Stimulated activated CD4-positive, alpha-beta T cell treated with anti-CD3 and anti-CD28 coated beads, Interleukin-12 subunit alpha, Interleukin-12 subunit beta, amount 100 ng/mL, for 24 hours (primary cell): ENCODE measurements at places on chromosomes 12 and 14.

GRCh38 chr12:67541625-67541991, 106.9 kb upstream of the DYRK2 start:
- no peak for DNase-seq

DNA sequence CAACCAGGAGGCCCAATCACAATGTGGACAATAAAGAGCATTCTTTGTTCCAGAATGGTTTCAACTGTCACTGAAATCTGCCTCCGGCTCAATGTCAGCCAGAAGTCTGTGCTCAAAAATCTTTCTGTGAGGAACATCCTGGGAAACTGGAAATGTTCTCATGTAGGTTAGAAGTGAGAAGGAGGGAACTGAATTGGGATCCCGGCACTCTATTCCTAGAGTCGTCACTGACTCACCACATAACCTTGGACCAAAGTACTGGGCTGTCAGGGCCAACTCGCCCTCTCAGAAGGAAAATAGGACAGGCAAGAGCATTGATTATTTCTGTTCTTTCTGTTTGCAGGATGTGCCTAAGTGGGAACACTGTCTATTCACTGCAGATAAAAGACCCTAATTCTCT, 57.6 kb downstream of the PRKAB1 start:
- DNase-seq: no peak

DNA sequence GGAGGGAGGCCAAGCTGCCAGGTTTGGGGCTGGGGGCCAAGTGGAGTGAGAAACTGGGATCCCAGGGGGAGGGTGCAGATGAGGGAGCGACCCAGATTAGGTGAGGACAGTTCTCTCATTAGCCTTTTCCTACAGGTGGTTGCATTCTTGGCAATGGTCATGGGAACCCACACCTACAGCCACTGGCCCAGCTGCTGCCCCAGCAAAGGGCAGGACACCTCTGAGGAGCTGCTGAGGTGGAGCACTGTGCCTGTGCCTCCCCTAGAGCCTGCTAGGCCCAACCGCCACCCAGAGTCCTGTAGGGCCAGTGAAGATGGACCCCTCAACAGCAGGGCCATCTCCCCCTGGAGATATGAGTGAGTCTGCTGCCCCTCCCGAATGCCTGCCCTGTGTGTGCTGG, 432 bp downstream of the IL25 start:
- DNase-seq: no peak

DNA sequence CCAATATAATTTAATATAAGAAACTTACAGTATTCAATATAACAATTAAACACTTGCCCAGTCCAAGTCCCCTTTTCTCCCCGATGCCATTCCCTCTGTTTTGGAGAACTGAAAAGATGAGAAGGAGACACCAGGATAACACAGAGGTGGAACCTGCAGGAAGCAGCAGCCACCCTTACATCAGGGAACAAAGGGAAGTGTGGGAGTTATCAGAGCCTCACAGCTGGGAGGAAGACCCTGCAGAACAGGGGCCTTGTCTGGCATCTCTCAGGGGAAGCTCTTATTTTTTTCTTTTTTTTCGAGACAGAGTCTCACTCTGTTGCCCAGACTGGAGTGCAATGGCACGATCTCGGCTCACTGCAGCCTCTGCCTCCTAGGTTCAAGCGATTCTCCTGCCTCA, 52.6 kb downstream of the CALM1 start:
- no peak for DNase-seq

DNA sequence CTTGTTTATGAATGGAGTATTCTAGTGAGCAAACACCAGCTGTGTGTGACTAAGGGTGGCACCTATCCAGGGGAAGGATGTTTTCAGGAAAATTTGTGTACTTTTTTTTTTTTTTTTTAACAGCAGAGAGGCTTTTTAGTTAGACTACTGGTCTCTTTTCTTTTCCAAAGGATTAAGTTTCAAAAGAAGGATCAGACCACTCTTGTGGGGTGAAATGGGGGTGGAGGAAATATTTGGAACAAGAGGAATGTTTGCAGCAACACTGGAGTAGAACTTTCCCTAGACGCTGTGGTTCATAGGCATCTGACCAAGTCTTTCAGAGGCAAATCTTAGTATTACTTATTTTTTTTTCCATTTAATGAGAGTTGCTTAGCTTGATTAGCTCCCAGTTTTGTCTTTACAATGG, 21.1 kb downstream of the NUBPL start:
- no peak for DNase-seq

DNA sequence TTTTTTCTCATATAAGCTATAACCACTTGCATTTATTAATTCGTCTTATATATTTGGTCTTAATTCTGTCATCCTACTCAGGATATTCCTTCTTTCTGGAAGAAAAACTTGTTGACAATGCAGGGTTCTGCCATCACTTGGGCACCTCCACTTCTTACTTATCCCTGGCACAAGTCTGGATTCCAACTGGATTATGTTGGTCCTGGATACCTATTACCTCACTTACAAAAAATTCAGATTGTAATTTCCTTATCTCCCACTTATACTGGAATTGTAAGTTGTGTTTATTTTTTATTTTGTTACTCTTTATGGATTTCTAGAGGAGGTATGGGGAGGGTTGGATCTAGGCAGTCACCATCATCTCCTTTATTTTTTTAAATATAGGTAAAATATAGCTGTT, 36.7 kb downstream of the LRRIQ1 start:
- no peak for DNase-seq

DNA sequence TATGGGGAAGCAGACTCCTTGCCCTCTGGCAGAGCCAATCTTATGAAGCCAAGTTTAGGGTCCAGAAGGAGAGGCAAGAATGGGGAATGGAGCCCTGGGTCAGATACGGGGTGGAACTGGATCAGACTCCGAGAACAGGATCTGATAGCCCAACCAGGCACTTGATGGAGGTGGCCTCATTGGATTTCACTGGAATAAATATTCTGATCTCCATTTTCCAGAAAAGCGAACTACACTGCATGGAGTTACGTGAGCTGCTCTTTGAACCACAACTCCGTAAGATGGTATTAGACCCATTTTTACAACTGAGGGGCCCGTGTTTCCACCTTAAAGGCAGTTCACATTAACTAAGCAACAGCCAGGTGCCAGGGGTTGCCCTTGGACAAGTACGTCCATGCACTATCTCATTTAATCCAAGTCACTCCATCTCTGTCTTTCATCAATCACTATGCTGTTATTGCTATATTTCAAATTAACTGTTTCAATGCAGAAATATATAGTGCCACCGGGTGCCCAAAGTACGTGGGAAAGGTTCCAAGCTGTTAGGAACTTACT, 155.2 kb downstream of the BCL11B start:
- DNase-seq: no peak

DNA sequence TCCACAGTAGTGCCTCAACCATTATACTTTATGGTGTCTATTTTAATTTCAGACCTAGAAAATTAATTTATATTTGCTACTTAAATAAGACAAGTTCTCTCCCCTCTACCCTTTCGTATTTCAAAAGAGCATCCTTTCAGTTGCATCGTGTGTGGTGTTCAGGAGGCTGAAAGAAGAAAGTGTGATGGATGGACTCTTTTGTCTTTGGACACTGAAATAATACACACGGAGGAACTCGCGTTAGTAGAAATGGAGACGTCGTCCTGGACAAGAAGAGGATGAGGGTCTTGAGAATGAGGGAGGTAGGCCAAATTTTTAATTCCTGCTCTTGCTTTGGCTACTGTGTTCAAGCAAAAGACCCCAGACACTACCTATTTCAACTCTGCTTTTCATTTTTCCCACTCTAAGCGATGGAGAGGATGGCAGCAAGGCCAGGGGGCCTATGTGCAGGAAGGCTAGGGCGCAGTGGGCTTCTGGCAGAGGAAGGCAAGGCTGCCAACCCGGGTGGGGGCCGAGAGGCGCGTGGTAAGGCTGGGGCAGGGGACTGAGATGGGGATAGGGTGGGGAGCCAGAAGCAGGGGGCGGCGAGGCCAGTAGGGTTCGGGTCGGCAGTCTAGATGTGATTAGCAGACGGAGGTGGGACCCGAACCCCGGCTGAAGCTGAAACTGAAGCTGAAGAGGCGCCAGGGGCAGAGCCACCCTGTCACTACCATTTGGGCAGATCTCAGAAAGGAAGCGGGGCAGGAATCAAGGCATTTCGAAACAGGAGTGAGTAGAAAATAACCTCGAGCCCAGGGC, 722 bp downstream of the TMED8 start:
- DNase-seq: peak; percentile 38

- no peak for DNase-seq
Measured at GRCh38 chr12:123057513-123058265, 77.2 kb downstream of the ARL6IP4 start.

GRCh38 chr14:51895375-51895774, 35.0 kb downstream of the GNG2 start:
- DNase-seq: no peak

DNA sequence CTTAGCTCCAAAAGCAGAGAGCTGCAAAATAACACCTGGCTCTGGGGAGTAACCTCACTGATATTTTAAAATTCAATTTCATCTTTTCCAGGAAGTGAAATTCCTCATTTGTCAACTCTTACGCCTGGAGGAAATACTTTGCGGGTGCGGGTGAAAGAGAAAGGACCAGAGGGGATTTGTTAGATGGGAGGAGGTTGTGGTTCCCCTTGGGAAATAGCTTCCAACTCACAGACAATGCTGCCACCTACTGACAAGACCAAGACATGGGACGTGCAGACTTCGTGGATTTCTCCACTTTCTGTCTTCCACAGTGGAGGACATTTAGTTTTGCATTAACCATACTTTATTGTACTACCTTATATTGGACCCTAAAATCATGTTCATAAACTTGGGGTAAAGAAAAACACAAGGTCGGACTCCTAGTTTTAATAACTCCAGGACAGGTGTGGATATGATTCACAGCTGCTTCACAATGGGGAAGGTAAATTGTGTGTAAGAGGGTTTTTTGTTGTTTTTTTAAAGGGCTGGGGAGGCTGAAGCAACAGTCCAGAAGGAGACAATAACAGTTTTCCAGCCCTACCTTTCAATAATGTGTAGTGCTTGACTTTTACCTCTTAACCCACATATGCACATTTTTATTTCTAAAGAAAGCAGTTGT, 10.8 kb downstream of the FBXL14 start:
- DNase-seq: peak; percentile 60

DNA sequence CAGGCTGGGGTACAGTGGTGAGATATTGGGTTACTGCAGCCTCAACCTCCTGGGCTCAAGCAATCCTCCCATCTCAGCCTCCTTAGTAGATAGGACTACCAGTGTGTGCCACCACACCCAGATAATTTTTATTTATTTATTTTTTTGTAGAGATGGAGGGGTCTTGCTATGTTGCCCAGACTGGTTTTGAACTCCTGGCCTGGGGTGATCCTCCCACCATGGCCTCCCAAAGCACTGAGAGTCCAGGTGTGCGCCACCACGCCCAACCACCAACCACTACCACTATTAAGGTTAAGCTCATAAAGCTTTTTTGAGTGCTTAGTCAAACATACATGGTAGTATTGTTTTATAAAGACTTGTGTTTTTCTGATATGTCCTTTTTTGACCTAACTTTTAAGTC, 3.9 kb downstream of the RIOX1 start:
- DNase-seq: no peak

- DNase-seq: no peak
Measured at GRCh38 chr12:124386059-124386458, 91.2 kb downstream of the RFLNA start.

- DNase-seq: no peak
Measured at GRCh38 chr14:41016213-41016612, 590.5 kb upstream of the LRFN5 start.

DNA sequence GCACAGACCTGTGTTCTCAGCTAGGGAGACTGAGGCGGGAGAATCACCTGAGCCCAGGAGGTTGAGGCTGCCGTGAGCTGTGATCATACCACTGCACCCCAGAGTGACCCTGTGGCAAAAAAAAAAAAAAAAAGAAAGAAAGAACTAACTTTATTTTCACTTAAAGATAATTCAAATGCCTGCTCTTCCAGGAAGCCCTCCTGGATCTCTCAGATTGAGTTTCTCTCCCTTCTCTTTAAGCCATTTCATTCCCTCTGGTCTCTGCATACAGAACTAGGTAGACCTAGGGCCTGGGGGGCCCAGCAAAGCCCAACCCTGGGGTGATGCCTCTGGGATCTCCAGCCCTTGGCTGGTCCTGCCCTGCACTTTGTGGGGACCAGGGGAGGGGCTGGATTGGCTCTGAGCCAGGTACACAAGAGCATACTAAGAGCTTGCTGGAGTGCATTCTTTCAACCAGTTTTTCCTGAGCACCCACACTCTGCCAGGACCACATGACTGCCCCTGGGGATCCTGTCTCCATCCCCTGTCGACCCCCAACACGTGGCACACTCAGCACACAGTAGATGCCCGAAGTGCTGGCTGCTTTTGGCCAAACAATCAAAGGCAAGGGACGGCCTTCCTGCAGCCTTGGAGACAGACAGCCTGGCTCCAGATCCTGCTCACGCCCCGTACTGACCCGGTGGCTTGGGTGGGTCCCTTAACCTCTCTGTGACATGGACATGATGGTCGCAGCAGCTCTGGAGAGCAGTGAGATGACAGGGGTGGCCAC, 52.7 kb downstream of the CYP46A1 start:
- DNase-seq: no peak

GRCh38 chr12:19575337-19576243, 136.3 kb downstream of the AEBP2 start:
- DNase-seq: no peak

DNA sequence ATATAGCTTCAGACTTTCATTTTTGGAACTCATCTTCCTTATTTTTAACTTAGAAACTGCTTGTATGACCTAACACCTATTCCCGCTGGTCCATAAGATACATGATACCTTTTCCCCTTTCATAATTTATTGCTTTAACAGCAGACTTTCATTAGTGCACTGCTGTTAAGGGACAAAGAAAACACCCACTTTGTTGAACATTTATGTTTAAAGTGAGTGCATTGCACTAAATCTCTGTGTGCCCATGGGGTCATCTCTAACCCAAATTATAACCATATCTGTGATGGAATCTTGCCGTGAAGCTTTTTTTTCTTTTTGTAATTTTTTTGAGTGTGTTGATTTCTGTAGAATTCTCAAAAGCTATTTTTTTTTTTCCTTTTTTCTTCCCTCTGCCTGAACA, 261.8 kb downstream of the TMTC2 start:
- no peak for DNase-seq

DNA sequence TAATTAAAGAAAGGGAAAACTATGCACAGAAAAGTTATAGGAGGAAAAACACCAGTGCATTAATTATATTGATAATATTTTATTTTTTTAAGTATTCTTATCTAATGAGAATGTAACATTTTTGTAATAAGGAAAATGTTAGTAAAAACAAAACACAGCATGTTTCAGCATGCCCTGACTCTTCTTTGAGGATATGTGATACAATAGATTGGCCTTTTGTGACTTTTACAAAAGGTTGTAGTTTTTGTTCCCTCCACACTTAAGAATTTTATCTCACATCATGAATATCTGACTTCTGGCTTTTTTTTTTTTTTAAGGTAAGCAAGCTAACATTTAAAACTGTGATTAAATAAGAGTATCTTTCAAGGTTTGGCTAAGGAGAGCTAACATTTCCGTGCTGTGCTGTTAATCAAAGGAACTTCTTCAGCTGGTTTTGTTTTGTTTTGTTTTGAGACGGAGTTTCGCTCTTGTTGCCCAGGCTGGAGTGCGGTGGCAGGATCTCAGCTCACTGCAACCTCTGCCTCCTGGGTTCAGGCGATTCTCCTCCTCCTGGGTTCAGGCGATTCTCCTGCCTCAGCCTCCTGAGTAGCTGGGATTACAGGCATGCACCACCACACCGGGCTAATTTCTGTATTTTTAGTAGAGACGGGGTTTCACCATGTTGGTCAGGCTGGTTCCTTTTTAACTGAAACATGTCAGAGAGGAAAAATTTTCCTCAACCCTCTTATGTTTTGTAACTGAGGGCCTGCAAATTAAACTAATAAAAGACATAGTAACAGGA, 30.8 kb upstream of the RESF1 start:
- no peak for DNase-seq

- no peak for DNase-seq
Measured at GRCh38 chr14:68794851-68795596, 2.2 kb upstream of the ZFP36L1 start.
